ENCODE measurements at places on chromosomes 6 and 20. TPM values are rescaled to one million over a fixed set of nuclear protein-coding genes. Genes with fewer than 3 reads are reported as not detected.

GRCh38 chr6:11143394-11144371 is 32.2 kb upstream of the ERVFRD-1 start:
- no peak overlapping the region for H3K27ac ChIP-seq
- H3K36me3 ChIP-seq = no peaks in the 10 kb centered on the region
- H3K4me3 ChIP-seq = no peak overlapping the region
- peaks cover 22% of the 10 kb centered on the region for H3K4me1 ChIP-seq

DCBLD1 gene
- total RNA-seq = 14.9 TPM

BPIFB1 gene
- not detected for total RNA-seq

DNA sequence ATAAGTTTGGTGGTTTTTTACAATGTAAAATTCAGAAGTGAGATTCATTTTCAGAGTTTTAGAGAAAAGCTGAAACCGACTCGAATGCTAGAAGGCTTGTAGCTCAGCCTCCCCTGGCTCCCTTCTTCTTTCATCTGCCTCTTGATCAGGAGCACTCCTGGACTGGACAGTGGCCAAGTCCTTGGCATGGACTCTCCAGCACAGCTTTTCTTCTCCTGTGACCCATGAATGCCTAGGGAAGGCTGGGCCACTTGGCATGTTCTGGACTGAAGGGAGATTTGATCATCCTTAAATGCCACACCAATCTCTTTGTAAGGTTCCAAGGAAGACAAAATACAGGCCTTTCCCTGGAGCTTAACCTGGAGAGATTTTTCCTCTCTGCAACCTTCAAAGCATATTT is 384.0 kb upstream of the SASH1 start:
- H3K27me3 ChIP-seq = no peaks in the 10 kb centered on the region
- no peaks in the 10 kb centered on the region for H3K4me1 ChIP-seq
- DNase-seq = no peak

WFDC13 gene
- not detected for total RNA-seq

DNA sequence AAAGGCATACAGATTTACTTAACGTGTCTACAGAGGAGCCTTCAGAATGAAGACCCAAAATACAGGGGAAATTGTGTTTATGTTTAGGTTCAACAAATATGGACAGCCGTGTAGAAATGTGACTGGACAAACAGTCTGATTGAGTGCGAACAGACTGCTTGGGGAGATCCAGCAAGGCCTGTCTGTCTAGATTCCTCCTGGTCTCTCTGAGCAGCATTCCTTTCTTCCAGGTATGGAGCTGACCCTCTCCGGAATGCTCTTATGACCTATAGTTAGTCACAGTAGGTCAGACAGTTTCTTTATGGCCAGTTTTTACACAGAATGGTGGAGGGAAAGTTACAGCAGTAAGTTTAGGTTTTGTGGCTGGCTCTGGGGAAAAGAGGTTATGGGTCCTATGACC is 9.0 kb downstream of the RIN2 start:
- H3K4me3 ChIP-seq = no peak overlapping the region
- no peaks in the 10 kb centered on the region for H3K36me3 ChIP-seq
- H3K27me3 ChIP-seq = peaks cover 25% of the 10 kb centered on the region
- no peak overlapping the region for H3K27ac ChIP-seq
- no peaks in the 10 kb centered on the region for H3K4me1 ChIP-seq

DNA sequence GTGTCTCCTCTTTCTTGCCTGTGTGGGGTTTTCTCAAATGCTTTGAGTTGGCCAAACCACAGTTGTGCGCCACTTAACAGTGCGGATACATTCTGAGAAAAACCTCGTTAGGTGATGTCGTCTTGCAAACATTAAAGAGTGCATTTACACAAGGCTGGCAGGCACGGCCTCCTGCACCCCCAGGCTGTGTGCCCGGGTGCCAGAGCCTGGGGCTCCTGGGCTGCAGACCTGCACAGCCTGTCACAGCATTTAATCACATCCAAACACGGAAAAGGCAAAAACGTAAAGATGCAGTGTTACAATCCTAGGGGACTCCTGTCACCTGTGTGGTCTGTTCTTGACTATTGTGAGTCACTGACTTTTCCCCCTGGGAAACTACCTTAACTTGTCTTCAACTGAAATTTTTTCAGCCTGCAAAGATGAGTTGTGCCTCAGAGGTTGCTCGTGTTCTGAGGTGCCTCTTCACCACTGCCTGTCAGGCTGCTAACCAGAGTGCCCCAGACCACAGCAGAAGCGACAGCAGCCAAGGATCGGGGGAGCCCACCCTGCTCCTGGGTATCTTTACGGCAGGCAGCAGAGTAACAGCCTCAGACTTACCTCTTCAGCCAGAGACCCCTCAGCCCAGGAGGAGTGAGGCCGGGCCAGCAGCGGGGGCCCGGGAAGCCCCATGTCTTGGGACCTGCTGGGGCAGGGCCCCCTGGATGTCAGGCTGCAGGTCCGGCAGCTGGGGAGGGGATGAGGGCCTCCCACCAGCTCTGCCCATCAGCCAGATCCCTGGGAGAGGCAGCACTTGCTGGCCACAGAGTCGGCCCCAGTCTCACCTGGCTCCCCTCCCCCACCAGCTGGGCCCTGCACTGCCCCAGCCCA is 683 bp upstream of the C20orf204 start:
- peaks cover 7% of the 10 kb centered on the region for H3K4me1 ChIP-seq
- peak overlapping the region; percentile 47 for H3K4me3 ChIP-seq
- H3K36me3 ChIP-seq = no peaks in the 10 kb centered on the region
- no peak for DNase-seq
- H3K27ac ChIP-seq = peak overlapping the region; percentile 68
- H3K27me3 ChIP-seq = no peaks in the 10 kb centered on the region

PRR18 gene
- total RNA-seq = not detected

GRCh38 chr6:133208183-133208755 is 32.9 kb upstream of the EYA4 start:
- H3K4me3 ChIP-seq = no peak overlapping the region
- no peak for DNase-seq
- H3K27ac ChIP-seq = no peak overlapping the region
- no peaks in the 10 kb centered on the region for H3K36me3 ChIP-seq
- H3K27me3 ChIP-seq = no peaks in the 10 kb centered on the region
- no peaks in the 10 kb centered on the region for H3K4me1 ChIP-seq

Data from natural killer cell treated with Interleukin-12 subunit alpha and Interleukin-12 subunit beta and Interleukin-15 and Interleukin-18, amount 100 ng/mL, for 72 hours (primary cell).